T-helper 9 cell (primary cell): ENCODE measurements at places on chromosomes 7 and 10.

DNA sequence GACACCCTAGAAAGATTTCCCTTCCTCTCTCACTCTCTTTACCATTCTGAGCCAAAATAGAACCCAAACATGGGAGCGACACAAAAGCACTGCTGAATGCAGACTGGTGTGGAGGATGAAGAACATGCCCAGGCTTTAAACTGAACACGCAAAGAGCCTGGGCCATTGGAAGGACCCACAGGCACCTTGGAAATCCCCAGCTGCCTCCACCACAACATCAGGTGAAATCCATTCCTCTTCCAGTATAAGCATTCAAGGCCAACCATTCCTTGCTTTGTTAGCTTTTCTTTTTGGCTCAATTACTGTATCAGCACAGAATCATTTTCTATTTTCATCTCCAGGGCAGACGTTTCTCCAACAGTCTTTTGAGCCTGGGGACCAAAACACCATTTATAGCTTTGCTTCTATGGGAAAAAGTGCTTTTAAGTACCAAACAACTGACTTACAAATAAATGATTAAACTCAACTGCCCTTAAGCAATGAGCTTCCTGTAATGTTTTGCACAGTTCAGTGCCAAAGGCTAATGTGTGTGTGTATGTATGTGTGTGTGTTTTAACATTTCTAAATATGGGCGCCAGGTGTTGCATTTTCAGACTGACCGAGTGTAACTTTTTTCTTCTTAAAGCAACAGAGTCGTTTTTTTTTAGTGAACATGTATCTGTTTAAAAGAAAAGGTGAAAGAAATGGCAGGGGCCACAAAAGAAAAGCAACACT is 16.2 kb upstream of the BLNK start:
- DNase-seq: no peak

GRCh38 chr10:121312587-121312986 is 285.7 kb downstream of the FGFR2 start:
- DNase-seq: no peak

DNA sequence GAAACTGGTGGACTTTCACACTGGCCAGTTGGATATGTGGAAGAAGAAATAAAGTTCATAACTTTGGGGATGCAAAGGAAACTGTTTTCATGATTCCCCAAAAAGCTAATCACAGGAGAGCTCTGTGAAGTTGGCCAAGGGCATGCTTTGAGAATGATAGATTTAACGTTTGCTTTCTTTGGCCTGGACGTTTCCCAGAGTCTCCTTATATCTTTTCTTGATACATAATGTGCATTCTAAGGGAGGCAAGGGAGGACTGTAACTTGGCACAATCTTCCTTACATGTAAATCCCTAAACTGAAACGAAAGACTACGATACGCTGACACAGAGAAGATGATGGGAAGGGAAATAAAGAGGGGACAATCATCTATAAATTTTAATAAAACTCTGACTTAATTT is 176.5 kb upstream of the INHBA start:
- DNase-seq: no peak

DNA sequence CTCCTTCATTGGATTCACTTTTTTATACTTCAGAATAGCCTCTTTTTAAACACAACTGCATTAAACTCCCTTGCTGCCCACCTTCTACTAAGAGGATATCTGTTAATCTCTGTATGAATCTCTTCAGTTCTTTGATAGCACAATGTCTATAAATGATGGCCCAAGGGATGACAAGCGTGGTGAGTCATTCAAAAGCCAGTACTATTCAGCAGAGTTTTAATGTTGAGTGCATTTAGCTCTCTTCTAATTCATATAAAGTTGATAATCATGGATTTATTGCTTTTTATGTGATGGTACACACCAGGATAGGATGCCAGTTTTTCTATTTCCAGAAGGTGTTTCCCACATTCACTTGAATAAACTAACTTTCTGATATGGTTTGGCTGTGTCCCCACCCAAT is 57.4 kb upstream of the HECTD2 start:
- DNase-seq: no peak

GRCh38 chr7:9709216-9709615 is 1264.5 kb upstream of the PHF14 start:
- no peak for DNase-seq

- DNase-seq: no peak
These were observed 191.9 kb downstream of the CDK14 start for GRCh38 chr7:90788052-90788451.

- no peak for DNase-seq
These were observed 392.1 kb upstream of the MGMT start for GRCh38 chr10:129074939-129075338.

DNA sequence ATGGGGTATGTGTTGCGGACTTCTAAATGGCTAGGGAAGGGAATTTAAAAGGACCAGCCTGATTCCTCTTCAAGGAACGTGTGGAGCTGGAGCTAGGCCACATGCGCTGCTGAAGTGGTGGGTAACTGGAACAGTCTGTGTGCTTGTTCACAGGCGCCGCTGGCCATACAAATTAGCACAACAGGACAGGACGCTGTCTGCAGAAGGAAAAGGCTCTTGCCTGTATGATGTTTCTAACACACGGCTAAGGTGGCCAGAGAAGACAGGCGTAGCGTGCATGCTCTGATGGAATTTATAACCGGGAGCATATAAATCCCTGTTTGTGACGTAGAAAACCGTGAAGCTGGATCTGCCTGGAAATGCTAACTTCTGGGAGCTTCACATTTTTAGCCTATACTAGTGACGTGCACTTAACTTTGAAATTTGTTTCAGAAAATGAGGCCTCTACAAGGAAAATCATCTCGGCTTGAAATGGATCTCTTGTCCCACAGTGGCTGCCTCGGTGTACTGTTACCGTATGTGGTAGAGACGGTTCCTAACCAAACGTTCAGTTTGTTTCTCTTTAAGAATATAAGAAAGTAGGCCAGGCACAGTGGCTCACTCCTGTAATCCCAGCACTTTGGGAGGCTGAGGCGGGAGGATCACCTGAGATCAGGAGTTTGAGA is 569.4 kb downstream of the PTPRN2 start:
- no peak for DNase-seq

DNA sequence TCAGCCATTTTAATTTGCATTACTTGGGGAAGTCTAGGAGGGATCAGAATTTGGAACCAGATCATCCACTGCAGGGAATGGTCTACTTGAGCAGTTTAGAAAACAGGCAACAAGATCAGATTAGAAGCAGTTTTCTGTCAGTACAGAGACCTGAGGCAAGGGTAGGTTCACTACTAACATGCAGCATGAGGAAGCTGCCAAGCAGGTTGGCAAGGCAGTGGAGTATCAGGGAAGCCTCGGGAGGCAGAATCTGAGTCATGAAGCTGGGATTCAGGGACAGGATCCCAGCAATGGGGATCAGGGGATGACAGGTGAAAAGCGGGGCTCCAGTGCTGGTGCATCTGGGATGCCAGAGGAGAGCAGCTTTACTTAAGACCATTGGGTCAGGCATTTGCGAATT is 28.1 kb downstream of the ENO4 start:
- DNase-seq: no peak

DNA sequence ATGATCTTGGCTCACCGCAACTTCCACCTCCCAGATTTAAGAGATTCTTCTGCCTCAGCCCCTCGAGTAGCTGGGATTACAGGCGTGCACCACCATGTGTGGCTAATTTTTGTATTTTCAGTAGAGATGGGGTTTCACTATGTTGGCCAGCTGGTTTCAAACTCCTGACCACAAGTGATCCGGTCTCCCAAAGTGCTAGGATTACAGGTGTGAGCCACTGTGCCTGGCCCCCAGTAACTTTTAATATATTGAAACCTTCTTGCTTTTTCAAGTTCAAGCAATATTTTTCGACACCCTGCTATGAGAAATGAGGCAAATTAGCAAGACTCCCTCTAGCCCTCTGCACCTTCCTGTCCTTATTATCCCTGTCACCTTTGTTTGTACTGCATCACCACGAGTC is 144.0 kb downstream of the EVX1 start:
- no peak for DNase-seq

GRCh38 chr7:36227223-36227622 is 74.2 kb downstream of the EEPD1 start:
- no peak for DNase-seq

DNA sequence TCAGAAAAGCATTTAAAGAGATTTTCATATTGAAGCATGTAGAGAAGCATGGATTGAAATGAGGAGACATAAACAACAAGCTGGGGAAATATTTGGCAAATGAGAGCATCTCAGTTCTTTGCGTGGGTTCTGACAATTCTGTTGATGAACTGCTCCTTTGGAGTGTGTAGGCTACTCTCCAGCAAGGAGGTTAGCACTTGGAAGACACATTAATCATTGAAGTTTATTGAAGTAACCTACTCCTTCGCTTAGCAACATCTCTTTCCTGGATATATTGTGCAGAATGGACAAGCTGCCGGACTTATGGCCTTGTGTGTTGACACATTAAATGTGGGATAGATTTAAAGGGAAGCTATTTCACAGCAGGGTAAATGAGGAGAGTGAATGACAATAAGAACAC is 354.5 kb upstream of the VWC2 start:
- DNase-seq: no peak

GRCh38 chr7:56218510-56218909 is 102.3 kb upstream of the NUPR2 start:
- DNase-seq: no peak

DNA sequence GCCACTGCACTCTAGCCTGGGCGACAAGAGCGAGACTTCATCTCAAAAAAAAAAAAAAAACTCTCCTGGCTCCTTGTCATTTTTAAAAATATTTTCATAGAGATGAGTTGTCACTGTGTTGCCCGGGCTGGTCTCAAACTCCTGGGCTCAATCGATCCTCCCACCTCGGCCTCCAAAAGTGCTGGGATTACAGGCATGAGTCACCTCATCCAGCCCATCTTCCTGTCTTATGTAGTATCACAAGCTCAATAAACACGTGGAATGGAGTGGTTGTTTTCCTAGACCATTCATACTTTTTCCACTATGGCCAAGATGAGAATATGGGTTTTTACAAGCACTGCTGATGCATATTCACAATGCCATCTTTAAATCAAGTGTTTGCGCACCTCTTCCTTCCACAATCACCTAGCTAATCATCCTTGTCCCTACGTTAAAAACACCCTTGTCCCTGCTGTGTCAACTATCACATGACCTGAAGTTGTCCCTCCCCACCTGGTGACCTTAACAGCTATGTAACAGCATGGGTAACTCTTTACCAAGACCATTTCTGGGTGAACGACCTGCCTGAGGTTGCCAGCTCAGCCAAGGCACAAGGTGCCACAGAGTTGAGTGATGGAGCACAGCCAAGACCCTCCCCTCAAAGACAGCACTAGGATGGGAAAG is 21.3 kb downstream of the DLG5 start:
- DNase-seq: no peak
